ENCODE measurements at places on chromosomes 7 and 10.
A peak's percentile ranks its signal among the peaks of the same experiment; 100 is the strongest.

DNA sequence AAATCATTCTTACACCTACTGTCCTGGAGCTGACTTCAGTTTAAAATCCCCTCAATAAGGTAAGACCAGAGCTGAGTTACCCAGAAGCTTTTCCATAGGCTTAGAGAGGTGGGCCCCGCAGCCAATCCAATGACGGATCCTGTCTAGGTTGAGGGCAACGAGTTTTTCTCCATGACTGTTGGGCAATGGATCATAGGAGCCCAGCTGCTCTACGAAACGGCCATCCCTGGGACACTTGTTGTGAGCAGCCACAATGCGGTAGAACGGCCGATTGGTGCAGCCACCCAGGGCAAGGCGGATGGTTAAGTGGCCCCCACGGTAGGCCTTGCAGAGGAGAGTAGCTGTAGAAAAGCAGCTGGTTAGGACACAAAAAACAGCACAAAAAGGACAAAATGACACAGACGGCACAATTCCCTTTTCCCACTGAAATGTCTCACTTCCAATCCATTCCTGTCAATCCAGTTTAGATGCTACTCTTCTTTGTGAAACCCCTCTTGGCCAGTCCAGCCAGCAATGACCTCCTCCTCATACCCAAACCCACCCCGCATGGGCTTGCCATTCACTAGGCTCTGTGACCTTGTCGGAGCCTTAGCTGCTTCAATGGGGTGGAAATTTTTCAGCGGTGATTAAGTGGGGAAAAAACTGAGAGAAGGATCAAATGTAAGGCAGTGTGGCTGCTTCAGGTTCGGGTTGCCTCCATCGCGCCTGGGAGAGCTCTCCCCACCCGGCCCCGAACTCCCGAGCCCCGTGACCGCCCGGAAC lies 580 bp downstream of the MRPS16 start:
- DNase-seq: no peak

DNA sequence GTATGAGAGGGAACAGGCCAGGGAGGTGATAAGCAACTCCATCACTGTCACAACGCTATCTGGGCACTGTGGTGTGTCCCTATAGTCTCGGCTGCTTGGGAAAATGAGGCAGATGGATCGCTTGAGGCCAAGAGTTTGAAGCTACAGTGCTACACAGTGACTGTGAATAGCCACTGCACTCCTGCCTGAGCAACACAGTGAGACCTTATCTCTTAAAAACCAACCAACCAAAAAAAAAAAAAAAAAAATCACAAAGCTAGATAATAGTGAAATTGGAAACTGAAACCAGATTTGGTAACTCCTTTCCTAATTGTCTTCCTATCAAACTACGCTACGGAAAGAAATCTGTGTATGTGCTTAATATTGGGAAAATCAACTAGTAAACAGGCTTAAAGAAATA lies 14.1 kb downstream of the MICU1 start:
- no peak for DNase-seq

GRCh38 chr10:101538446-101538845 lies 49.6 kb downstream of the POLL start:
- no peak for DNase-seq

- no peak for DNase-seq
Measured at GRCh38 chr7:25169683-25170082, 44.6 kb upstream of the CYCS start.

- DNase-seq: no peak
Measured at GRCh38 chr10:56537984-56538383, 176.9 kb upstream of the ZWINT start.

GRCh38 chr10:13892001-13892491 lies 305.3 kb downstream of the PRPF18 start:
- DNase-seq: no peak

- DNase-seq: no peak
Measured at GRCh38 chr7:140229101-140229525, 52.3 kb upstream of the KDM7A start.

DNA sequence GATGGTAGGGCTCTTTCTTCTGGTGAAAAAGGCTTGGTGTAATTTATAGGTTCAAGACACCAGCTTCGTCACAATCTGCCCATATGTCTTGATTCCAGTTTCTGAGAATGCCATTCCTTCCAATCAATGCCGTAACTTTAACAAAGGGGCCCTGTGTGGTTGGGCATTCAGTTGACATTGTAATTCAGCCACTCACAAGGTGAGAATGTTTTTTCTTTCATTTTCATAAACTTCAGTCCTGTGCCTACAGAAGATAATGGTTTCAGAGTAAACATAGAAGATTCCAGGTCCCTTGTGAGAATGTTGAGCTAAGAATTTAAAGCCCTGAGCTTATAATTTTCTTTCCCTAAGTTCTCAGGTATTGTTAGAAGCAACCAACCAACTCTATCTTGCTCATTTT lies 67.3 kb upstream of the AASS start:
- no peak for DNase-seq

GRCh38 chr7:29405891-29406290 lies 157.7 kb upstream of the PRR15 start:
- no peak for DNase-seq

DNA sequence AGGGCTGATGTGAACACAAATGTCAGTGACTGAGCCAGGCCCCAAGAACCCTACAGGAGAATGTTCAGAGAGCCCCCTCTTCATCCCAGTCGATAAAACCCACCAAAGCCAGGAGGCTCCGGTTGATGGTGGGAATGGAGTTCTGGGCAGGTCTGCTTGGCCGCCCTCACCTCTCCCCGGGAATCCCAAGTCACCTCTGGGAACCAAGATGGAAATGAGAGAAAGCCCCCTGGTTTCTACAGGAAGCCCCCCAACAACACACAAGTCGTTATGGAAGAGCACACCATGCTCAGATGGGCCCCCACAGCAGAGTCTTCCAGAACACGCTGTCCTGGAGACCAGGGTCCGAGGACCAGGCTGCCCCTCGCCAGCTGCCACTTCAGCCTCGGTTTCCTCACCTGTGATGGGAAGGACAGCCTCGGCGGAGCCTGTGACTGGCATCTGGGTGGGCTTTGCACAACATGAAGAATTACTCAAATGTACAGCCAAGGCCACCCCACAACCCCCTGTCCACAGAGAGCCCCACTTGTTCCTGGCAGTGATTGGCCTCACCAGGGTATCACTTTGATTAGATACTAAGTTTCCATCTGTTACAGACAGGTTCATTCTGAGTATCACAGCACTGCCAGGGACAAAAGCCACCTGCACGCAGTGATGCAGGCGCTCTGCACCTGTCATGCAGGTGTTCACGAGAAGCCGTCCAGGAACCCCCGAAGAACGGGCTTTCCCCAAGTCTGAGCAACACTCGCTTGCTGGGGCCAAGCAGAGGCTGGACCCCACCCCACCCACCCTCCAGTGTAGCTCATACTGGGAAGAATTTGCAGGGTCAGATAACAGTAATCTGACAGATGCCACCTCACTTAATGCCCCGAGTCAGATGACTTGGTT lies 57.6 kb downstream of the MKI67 start:
- DNase-seq: no peak

- DNase-seq: no peak
Measured at GRCh38 chr7:37341033-37341630, 107.5 kb downstream of the ELMO1 start.

DNA sequence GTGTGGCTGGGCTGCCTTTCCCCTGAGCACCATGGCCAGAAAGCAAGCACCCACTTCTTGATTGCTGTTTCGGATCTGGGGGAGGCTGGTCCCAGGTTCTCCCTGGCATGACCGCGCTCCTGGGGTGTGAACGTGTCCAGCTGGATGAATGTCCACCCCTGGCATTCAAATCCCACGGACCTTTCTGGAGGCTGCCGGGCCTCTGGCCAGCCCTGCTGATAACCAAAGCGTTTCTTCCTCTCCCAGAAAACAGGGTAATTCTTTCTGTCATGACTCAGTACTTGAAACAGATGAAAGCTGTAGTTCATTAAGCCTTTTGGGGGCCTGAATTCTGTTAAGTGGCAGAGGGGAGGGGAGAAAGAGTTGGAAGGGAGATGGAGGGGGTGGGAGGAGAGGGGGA lies 73.1 kb upstream of the SAMD8 start:
- no peak for DNase-seq

GRCh38 chr7:26070290-26070689 lies 81.7 kb upstream of the NFE2L3 start:
- DNase-seq: no peak

DNA sequence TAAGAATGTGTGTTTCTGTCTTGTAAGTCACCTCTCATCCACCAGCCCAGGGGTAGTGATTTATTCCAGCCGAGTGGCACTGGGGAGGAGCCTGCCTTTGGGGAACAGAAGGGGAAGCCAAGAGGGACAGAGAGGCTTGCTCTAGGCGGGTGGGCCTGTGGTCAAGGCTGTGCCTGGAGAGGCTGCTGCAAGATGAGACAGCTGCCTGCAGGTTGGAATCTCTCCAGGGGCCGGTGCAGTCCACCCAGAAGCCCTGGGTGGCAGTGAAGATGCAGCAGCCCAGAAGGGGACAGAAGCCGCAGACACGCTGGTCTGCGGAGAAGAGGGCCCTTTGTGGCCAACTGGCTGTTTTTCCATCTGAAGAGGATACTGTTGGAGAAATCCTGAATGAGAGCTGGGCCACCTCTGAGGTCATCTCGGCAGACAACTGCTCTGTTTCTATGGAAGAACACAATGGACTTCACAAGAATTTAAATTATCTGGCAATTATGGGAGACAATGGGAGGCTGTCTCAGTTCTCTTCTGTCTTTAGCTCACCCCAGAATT lies 175.7 kb downstream of the GFRA1 start:
- DNase-seq: no peak

GRCh38 chr7:1664711-1665548 lies 5.1 kb upstream of the ELFN1 start:
- DNase-seq: peak; percentile 85

DNA sequence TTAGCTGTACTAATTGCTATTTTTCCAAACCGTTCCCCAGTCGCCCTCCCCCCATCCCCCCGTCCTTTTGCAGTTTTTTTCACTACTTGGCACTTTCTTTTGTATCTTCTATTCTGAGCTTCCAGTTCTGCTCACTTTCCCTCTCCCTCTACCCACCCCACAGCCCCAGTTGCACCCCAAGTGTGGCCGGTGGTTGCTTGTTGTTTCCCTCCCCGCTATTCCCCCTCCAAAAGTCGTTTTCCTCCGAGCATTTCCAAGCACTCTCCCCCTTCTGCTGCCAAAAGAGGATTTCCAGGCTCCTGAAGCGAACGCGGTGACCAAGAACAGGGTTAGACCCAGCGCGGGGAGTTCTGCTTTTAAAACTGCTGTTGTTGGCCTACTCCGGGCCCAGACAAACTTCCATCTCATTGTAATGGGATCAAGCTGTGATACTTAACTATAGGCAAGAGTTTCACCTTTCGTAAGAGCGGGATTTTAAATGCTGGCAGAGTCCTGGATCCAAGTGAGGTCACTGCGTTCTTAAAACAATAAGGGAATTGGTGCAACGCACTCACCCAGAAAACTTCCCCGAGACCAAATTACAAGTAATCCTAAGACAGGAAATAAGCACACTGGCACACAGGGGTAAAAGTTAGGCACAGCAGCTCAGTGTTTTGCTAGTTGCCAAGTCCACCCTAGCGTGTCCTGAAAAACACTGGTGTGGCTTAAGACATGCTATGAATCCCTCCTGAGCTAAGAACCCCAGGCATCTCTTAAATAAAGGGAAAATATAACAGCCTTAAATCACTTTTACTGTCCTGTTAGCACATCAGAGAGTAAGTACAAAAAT lies 1.5 kb upstream of the RGS10 start:
- DNase-seq: no peak

GRCh38 chr7:33310546-33310945 lies 181.2 kb downstream of the BBS9 start:
- DNase-seq: no peak

- DNase-seq: no peak
Measured at GRCh38 chr10:103231047-103231551, 14.6 kb upstream of the RPEL1 start.

- DNase-seq: no peak
Measured at GRCh38 chr10:25828475-25828874, 105.6 kb upstream of the MYO3A start.

DNA sequence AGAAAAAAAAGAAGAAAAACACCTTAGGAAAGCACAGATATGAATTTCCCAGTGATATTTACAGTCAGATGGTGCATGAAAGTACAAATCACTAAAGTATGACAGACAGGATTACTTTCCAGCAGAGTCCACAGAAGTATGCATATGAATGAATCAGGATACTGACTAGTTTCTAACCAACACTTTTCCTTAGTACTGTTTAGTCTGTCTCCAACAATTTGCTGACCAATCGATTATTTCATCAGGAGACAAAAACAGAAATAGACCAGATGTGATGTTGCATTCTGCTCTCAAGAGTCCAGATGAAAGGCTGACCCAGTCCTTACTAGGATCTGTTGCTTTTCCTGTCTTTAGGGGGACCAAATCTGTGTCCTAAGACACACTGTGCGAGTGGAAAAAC lies 14.6 kb downstream of the SLC35B4 start:
- DNase-seq: no peak

DNA sequence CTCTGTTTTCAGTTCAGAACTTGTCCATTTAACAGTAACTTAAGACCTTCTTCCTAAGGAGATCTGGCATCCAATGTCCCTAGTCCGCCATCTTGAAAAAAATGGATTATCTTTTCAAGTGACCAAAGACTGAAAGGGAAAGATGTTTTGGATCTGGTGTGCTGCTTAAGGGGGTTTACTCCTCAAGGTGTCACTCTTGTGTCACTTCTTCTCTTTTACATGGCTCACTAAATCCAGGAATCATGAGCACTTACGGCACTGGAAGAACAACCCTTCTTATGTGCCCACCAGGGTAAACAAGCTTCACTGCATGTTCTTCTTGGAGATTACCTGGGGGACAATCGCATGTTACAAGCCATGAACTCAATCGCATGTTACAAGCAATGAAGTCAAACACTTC lies 43.7 kb downstream of the ANXA8 start:
- DNase-seq: no peak

DNA sequence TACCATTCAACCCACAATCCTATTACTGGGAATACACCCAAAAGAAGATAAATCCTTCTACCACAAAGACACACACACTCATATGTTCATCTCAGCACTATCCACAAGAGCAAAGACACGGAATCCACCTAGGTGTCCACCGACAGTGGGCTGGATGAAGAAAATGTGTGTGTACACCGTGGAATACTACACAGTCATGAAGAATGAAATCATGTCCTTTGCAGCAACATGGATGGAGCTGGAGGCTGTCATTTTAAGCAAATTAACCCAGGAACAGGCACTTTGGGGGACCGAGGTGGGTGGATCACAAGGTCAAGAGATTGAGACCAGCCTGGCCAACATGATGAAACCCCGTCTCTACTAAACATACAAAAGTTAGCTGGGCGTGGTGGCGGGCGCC lies 8.3 kb upstream of the FOXL3 start:
- DNase-seq: no peak

DNA sequence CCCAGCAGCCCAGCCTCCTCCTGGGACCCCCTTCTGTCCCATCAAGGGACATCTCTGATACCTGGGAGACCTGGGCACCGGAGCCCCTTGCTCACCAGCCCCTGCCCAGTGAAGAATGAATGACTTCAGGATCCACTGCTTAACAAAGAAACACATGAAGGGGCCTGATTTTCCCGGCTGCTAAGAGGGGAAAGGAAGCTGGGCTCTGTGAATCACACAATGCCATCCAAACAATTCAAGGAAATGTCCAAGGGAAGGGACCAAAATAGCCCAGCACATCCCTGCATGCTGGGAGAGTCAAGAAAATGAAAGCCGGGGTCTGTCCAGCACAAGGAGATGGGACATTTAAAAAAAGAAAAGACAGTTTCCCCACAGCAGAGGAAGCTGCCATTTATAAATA lies 128.7 kb upstream of the JCAD start:
- DNase-seq: no peak

- DNase-seq: no peak
Measured at GRCh38 chr7:54477083-54477482, 65.1 kb upstream of the VSTM2A start.

- DNase-seq: no peak
Measured at GRCh38 chr7:75867390-75867717, 11.5 kb upstream of the RHBDD2 start.

- no peak for DNase-seq
Measured at GRCh38 chr10:129048513-129048912, 418.5 kb upstream of the MGMT start.

All from progenitor cell of endocrine pancreas (in vitro differentiated cells).